ENCODE measurements at places on chromosomes 5 and 9. TPM values are rescaled to one million over a fixed set of nuclear protein-coding genes. Genes with fewer than 3 reads are reported as not detected.

Gene LHFPL2
- 2.8 TPM for total RNA-seq

- no peak for DNase-seq
- no peaks in the 10 kb centered on the region for H3K4me1 ChIP-seq
- H3K36me3 ChIP-seq, result no peaks in the 10 kb centered on the region
- H3K27ac ChIP-seq, result no peak overlapping the region
Measured at GRCh38 chr9:109629615-109630014, 131.5 kb upstream of the PTPN3 start.

DNA sequence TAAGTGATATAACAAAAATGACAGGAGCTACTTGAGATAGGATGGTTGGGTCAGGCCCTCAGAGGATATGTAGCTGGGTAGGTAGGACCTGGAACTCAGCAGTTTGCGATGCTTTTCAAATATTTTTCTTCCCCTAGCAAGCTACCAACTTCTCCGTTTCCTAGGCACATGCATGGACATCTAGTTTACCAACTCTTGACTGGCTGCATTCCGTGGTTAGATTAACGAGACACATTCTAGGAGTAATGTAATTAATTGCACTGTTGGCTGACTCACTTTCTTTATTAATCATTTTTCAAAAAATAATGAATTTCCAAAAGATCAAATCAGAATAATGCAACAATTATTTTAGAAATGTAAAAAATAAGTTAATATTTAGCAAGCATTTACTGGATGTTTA is 95.9 kb downstream of the MACIR start:
- H3K4me1 ChIP-seq, result peaks cover 3% of the 10 kb centered on the region
- no peak overlapping the region for H3K4me3 ChIP-seq
- no peak for DNase-seq
- no peak overlapping the region for H3K27ac ChIP-seq
- H3K27me3 ChIP-seq, result peaks cover 4% of the 10 kb centered on the region

Gene SVEP1
- total RNA-seq, result not detected

GRCh38 chr5:109676920-109677319 is 12.8 kb upstream of the MAN2A1 start:
- H3K27me3 ChIP-seq, result peaks cover 13% of the 10 kb centered on the region
- no peak for DNase-seq
- H3K4me3 ChIP-seq, result no peak overlapping the region

Gene FCN1
- 2.3 TPM for total RNA-seq

Gene HSPA9
- 183 TPM for total RNA-seq

GRCh38 chr9:130893341-130894101 is 3.1 kb downstream of the QRFP start:
- no peak overlapping the region for H3K27ac ChIP-seq
- no peak for DNase-seq
- H3K4me1 ChIP-seq, result no peaks in the 10 kb centered on the region
- no peaks in the 10 kb centered on the region for H3K27me3 ChIP-seq
- H3K4me3 ChIP-seq, result no peak overlapping the region
- H3K36me3 ChIP-seq, result no peaks in the 10 kb centered on the region

- H3K27ac ChIP-seq, result no peak overlapping the region
- H3K4me1 ChIP-seq, result no peaks in the 10 kb centered on the region
- no peak for DNase-seq
- H3K4me3 ChIP-seq, result no peak overlapping the region
- peaks cover 2% of the 10 kb centered on the region for H3K27me3 ChIP-seq
- H3K36me3 ChIP-seq, result no peaks in the 10 kb centered on the region
Measured at GRCh38 chr5:95181644-95182043, 103.2 kb downstream of the MCTP1 start.

DNA sequence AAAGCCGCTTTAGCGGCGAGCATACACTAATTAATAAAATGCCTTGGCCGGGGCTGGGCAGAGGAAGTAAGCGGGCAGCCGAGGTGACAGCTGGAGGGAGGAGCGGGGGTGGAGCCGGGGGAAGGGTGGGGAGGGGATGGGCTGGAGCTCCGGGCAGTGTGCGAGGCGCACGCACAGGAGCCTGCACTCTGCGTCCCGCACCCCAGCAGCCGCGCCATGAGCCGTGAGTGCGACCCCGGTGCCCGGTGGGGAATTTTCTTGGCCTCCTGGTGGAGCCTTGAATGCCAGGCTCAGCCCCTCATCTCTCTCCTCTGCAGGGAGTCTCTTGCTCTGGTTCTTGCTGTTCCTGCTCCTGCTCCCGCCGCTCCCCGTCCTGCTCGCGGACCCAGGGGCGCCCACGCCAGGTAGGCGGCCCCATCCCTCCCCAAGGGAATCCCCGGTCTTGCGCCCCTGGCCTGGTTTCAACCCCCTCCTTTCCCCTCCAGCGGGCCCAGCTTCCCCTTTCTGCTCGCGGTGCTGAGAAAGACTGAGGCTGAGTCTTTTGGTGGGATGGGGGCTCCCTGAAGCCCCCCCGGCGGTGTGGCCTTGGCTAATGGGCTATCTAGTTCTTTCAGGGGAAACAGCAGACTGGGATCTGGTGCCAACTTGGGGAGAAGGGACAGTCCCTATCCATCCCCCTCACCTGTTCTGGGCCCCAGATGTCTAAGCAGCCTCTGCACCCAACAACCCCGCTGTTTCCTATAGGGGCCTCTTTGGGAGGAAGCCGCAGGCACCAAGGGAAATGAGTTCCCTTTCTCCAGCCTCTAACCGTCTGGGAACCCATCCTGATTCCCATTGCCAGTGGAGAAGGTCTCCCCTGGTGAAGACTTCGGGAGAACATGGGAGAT is at the start of gene PTGS1:
Gene PTGS1 (plus strand): TSS at position 156 of the 887 bp plus-strand sequence. CDS start 61 bp downstream, at position 217.
- H3K4me1 ChIP-seq, result peaks cover 8% of the 10 kb centered on the region
- H3K27me3 ChIP-seq, result peaks cover 17% of the 10 kb centered on the region
- no peaks in the 10 kb centered on the region for H3K36me3 ChIP-seq
- H3K4me3 ChIP-seq, result peak within 1 kb of the TSS; percentile 83
- peak within 1 kb of the TSS; percentile 51 for H3K27ac ChIP-seq

Gene NUP188
- 65.3 TPM for total RNA-seq

- no peak for DNase-seq
- peaks cover 7% of the 10 kb centered on the region for H3K4me1 ChIP-seq
- peaks cover 37% of the 10 kb centered on the region for H3K36me3 ChIP-seq
- H3K27me3 ChIP-seq, result no peaks in the 10 kb centered on the region
Measured at GRCh38 chr5:76689321-76690036, 26.4 kb upstream of the F2R start.

Data from activated naive CD8-positive, alpha-beta T cell treated with anti-CD3 and anti-CD28 coated beads, Interleukin-2, amount 10 ng/mL, durations not matched to agents 7 days and 5 days (primary cell).